ENCODE measurements at places on chromosomes 11 and 22.
A peak's percentile ranks its signal among the peaks of the same experiment; 100 is the strongest.

DNA sequence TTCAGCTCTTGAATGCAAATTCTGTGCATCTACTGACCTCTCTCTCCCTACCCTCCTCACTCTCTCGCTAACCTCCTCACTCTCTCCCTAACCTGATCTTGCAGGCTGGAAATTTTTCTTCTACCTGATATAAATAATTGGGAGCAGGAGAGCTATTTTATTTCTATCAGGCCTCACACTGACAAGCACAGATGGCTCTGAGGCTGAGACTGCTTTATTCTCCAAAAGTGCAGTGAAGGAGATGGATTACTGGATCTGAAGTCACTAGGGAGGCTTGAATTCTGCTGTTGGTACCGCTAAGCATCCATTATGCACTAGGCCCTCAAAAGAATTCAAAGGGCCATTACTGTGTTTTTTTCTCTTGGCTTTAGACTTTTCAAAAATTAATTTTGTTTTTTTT lies 19.4 kb upstream of the LDHA start:
- H3K27me3 ChIP-seq, result no peaks in the 10 kb centered on the region
- DNase-seq, result no peak
- no peaks in the 10 kb centered on the region for H3K4me1 ChIP-seq
- H3K4me3 ChIP-seq, result no peak overlapping the region

DNA sequence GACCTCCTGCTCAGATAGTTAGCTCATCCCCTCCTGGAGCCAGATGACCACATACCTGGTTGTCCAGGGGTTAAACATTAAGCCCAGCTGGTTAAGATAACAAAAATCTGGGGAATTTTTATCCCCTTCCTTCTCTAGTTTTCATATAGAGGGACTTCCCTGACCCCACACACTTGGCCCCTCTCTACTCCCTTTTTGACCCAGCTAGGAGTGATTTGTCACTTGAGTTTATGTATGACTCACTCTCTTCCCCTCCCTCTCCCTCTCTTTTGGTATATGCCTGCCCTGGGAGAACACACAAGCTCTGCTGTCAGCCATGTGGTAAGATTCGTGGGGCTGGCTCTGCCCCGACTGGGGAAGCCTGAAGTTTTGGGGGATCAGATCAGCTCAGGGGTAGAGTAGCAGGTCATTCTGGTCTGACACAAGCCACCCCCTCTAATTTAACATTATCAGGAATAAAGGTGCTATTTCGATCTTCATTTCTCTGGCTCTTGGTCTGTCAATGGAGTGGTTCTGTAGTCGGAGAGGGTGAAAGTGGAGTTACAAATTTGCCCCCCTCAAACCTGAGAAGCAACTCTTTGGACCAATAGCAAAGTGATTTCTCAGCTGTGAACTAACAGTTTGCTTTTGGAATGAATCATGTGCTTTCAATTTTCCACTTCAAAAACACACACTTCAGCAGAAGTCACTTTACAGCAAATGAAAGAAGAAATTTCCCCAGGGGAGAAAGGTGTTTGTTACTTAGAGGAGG lies 415.3 kb upstream of the CADM1 start:
- no peaks in the 10 kb centered on the region for H3K4me1 ChIP-seq
- H3K27ac ChIP-seq, result no peak overlapping the region
- no peaks in the 10 kb centered on the region for H3K36me3 ChIP-seq
- no peak for DNase-seq
- H3K27me3 ChIP-seq, result no peaks in the 10 kb centered on the region

DNA sequence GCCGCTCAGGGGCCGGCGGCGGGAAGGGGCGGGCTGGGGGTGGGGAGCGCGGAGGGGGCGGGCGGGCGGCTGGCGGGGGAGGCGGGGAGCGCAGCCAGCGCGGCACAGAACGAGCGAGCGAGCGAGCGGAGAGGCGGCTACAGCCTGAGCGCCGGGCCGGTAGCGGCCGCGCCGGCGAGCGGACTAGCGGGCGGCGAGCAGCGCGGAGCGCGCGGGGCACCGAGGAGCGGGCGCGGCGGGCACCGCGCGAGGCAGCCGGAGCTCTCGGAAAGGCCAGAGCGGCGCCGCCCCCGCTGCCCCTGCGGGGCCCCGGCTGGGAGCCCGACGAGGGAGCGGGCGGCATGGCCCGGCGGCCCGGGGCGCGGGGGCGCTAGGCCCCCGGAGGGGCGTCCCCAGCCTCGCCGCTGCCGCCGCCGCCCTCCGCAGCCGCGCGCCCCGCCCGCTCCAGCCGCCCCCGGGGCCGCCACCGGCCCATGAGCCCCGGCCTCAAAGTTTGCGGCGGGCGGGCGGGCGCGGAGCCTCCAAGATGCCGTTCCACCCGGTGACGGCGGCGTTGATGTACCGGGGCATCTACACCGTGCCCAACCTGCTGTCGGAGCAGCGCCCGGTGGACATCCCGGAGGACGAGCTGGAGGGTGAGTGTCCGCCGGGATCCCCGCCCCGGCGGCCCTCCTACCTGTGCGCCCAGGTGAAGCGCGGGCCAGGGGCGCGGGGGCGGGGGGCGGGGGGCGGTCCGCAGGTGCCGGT lies at the start of gene CABP7:
TSS of gene CABP7 (plus strand) at position 105 of the 747 bp plus-strand sequence. CDS start at position 527, 422 bp downstream.
- H3K27ac ChIP-seq, result no peak within 1 kb of the TSS
- H3K36me3 ChIP-seq, result no peaks in the 10 kb centered on the region
- DNase-seq, result no peak

DNA sequence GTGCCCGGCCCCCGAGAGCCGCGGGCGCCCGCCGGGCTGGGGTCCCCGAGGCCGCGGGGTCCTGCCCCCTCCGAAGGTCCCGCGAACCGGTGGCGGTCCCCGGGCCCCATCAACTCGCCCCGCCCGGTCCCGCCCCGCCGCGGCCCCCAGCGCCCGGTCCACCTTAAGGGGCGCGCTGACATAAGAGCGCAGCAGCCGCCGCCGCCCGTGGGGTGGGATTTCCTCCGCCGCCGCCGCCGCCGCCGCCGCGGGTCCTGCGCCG lies at the start of gene ZDHHC8:
TSS of gene ZDHHC8 (plus strand) at position 208 of the 262 bp plus-strand sequence. CDS start 144 bp downstream, outside the sequence.
- H3K27ac ChIP-seq, result peak within 1 kb of the TSS; percentile 100
- no peaks in the 10 kb centered on the region for H3K27me3 ChIP-seq
- H3K4me1 ChIP-seq, result peaks cover 59% of the 10 kb centered on the region
- peak within 1 kb of the TSS; percentile 80 for H3K4me3 ChIP-seq
- DNase-seq, result no peak
- no peaks in the 10 kb centered on the region for H3K36me3 ChIP-seq

DNA sequence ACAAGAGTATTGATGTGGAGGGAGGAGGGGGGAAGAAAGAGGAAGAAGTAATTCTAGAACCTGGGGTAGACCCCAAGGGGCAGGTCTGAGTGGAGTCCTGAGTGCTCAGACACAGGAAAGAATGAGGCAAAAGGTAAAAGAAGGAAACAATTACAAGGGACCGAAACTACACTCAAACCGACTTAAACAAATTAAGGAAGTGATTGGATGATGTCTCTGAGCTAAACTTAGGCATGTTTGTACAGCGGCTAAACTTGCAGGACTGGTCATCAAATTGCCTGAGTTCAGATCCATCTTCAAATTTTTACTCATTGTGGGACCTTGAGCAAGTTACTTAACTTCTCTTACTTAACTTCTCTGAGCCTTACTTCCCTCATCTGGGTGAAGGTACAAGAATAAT lies 86.3 kb upstream of the LRRC55 start:
- H3K36me3 ChIP-seq, result no peaks in the 10 kb centered on the region
- H3K27ac ChIP-seq, result no peak overlapping the region
- H3K27me3 ChIP-seq, result no peaks in the 10 kb centered on the region
- H3K4me1 ChIP-seq, result peaks cover 2% of the 10 kb centered on the region
- DNase-seq, result no peak

DNA sequence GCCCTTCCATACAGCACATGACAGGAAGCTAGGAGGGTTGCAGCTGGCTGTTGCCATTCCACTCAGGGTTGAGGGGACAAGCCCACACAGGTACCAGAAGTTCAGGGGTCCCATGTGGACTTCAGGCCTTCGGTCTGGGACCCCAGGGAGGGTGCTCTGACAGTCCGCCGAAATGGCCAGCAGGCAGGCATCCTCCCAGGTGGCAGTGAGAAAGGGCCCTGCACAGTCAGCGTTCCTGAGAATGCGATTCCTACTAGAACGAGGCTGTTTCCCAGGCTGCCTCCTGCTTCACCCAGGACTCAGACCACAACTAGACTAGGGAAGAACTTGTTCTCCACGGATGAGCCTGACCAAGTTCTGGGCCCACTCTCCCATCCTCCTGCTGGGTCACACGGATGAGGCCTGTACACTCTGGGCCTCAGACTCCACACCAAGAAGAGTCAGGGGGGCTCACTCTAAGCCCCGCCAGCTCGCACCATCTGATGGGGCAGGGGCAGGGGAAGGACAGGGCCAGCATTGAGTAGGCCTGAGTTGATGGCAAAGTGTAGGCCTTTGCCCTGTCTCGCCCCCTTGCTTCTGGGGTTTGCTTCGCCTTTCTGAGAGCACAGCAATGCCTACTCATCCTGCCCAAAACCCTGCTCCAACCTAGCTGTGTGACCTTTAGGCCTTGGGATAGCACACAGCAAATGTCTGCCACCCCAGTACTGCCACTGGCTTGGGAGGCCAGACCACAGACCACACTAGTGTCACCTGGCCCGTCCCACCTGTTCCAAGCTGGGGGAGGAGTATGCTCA lies 14.0 kb downstream of the KCNQ1OT1 start:
- H3K36me3 ChIP-seq, result no peaks in the 10 kb centered on the region
- no peak for DNase-seq
- H3K27me3 ChIP-seq, result no peaks in the 10 kb centered on the region
- H3K4me1 ChIP-seq, result peaks cover 41% of the 10 kb centered on the region
- no peak overlapping the region for H3K4me3 ChIP-seq

GRCh38 chr11:69894181-69894611 lies 75.0 kb upstream of the FGF3 start:
- H3K4me3 ChIP-seq, result no peak overlapping the region
- H3K27me3 ChIP-seq, result no peaks in the 10 kb centered on the region
- no peaks in the 10 kb centered on the region for H3K36me3 ChIP-seq
- no peak overlapping the region for H3K27ac ChIP-seq
- DNase-seq, result no peak
